ENCODE measurements at places on chromosomes 1 and 21.

DNA sequence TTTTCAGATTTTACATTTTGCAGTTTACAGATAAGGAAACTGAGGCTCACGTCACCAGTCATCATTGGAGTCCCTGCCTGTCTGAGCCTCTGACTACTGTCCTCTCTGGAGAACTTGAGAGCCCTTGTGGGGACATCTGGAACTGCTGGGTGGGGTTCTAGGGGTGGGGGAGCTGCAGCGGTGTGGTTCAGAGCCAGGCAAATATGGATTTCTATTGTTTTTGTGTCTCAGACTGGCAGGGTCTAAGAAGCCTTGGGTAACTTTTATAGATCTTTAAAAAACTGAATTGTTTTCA is 46.9 kb downstream of the IER5 start:
- DNase-seq: peak; percentile 26

DNA sequence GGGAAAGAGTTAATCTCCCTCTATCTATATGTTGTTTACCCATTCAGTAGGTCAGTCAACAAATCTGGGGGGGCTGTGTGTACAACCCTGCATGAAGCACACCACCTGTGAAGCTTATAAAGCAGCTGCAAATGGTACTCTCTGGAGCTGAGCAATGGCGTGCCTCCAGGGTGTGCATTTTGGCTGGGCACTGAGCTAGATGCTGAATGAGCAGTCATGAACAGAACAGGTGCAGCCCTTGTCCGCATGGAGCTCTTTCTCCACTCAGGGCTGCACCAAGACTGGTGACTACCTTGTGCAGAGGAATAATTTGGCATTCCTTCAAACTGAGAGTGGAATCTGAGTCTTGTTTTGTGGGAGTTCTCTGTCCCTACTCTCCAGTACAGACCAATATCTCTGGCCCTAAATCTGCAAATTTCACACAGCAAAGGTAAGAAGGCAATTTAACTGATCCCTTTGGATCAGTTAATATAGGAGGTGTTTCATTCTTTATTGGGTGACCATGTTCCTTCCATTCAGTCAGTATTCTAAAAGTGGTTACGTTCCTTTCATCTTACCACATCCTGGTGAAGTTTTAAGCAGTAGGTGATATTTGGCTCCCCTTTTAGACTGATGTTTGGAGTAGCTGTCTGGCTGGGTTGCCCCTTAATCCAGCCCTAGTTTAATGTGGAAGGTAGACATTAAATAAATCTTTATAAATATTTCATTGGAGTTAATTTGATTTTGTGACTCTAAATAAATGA is 76.0 kb downstream of the GPR88 start:
- DNase-seq: no peak

DNA sequence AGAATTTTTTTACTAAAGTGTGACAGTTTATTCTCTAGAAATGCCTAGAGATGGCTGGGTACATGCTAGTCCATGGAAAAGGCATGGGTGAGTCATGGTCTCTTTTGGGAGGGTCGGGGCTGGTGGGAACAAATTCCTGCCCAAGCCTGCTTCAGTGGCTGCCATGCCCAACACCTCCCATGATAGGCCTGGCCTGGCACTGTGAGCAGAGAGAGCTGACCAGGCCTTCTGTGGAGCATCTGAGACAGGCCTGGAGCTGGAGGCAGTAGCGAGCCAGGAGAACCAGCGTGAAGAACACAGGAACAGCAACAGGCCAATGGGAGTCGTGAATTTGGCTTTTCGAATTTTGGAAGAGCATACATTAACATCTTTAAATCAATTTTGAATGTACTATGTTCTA is 209.2 kb downstream of the SDCCAG8 start:
- no peak for DNase-seq

DNA sequence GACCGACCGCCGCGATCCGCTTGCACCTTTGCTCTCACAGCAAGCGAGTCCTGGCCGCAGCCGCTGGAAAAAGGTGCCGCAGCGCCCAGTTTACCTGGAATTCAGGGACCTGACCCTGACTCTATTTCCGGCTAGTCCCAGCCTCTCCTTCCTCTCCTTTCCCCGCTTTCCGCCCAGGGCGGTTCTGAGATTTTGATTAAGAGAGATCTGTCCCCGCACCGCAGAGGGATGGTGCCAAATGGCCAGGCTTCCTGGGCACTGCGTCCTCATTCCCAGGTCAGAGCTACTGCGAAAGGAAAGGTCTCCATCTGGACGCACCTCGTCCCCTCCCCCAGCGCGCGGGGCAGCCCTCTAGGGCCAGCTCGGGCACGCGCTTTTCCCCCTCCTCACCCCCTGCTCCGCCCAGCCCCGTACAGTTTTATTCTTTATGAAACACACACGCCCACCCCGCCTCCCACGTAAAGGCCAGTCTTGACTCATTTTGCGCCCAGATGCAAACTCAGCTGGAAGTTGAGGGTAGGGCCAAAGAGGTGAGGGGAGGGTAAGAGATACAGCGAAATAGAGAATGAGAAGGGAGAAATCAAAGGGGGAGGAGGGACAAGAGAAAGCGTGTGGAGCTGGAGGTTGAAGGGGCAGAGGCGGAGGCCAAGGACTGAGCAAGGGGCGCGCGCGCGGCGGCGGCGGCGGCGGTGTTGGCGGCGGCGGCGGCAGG is 411.8 kb upstream of the ESRRG start:
- DNase-seq: no peak

DNA sequence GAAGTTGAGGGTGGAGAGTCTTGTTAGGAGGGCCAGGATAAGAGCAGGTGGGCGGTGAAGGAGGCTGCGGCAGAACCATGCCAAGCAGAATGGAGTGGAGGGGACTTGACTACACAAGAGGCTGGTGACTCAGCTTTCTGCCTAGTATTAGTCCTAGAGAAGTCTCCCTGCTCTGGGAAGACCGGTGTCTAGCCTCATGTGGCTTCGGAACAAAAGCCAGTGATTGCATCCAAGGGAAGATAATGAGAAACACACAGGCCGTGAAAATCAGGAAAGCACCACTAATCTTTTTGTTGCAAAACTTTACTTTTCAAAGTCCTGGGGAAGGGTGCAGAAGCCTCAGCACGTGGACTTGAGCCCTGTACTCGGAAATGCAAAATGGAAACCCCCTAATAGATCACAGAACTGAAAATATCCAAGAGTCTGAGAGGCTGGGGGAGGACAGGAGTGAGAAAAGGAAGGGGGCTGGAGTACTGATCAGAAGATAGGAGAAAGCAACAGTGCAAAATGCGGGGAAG is 31.4 kb downstream of the DDR2 start:
- no peak for DNase-seq

- no peak for DNase-seq
Observed at GRCh38 chr1:187270256-187270655, 441.5 kb downstream of the PLA2G4A start.
